ENCODE measurements at places on chromosomes 2 and 18.

DNA sequence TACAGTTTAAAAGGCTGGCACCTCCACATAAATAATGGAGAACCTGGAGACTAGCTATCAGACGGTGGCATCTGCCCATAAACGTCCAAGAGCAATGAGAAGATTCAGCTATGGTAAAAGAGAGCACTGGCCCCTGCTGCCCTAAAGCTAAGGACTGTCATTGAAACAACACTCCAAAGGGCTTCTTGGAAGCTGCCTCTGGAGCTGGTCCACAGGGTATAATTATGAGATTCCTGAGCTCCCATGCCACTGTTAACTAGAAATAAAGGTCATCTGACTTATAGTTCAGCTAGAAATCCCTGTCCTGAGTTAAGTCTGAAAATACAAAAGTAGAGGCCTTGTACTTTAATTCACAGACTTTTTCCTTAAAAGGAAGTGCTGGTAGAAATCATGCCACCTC is 39.9 kb upstream of the RBMS1 start:
- DNase-seq: no peak

DNA sequence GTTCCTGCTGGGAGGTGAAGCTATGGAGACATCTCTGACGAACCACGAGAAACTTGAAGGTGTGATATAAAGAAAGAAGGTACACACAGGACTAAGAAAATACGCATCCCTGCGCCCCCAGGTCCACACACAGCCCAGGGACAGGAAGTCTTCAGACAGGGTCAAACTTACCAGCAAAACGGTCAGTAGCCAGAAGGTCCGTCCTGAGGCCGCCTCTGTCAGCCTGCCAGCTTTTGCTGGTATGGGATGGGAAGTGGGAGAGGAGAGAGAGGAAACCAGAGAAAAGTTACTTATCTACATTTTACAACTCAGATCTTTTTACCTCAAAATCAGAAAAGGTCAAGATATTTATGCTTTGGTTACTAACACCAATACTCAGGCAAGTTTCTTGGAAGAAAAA is 47.2 kb downstream of the HDLBP start:
- DNase-seq: no peak

- no peak for DNase-seq
These were observed 20.9 kb downstream of the PKDCC start for GRCh38 chr2:42068571-42069178.

GRCh38 chr2:28583899-28584553 is 88.2 kb downstream of the PLB1 start:
- DNase-seq: peak; percentile 87

- DNase-seq: peak; percentile 55
These were observed 18.5 kb upstream of the CCDC93 start for GRCh38 chr2:118032169-118033013.

GRCh38 chr18:27062802-27063201 is 122.3 kb downstream of the CHST9 start:
- DNase-seq: no peak
